ENCODE measurements at places on chromosomes 3 and 15.
A peak's percentile ranks its signal among the peaks of the same experiment; 100 is the strongest.

- peak; percentile 59 for DNase-seq
These were observed 9.7 kb downstream of the STOML1 start for GRCh38 chr15:73982222-73982962.

GRCh38 chr15:27725731-27726130 lies 373.4 kb downstream of the OCA2 start:
- no peak for DNase-seq

- DNase-seq, result peak; percentile 40
These were observed 19.0 kb downstream of the CMTM7 start for GRCh38 chr3:32410367-32411246.

DNA sequence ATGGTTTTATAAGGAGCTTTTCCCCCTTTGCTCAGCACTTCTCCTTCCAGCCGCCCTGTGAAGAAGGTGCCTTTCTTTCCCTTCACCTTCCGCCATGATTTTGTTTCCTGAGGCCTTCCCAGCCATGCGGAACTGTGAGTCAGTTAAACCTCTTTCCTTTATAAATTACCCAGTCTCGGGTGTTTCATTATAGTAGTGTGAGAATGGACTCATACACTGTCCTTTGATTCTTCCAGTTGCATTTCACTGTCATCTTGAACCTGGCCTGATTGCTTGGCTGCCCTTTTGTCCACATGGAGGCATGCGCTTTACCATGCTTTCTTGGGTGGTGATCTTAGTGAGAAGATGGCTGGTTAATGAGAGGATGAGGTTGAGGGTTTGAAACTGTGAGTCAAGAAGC lies 23.2 kb downstream of the USP13 start:
- DNase-seq, result no peak
